NCI-H1694 (cell line): ENCODE measurements at places on chromosomes 2 and 18.
A peak's percentile ranks its signal among the peaks of the same experiment; 100 is the strongest.

GRCh38 chr2:218993345-218994315 lies at the start of gene CRYBA2:
Gene CRYBA2 (minus strand): TSS chr2:218993422. CDS start chr2:218993176, 246 bp downstream.
- DNase-seq = no peak

GRCh38 chr2:63888490-63889402 lies 47.0 kb downstream of the UGP2 start:
- DNase-seq = peak; percentile 44

- DNase-seq = no peak
Measured at GRCh38 chr2:66438891-66439811, 4.2 kb downstream of the MEIS1 start.

- no peak for DNase-seq
Measured at GRCh38 chr2:46034535-46034934, 262.7 kb upstream of the EPAS1 start.

- no peak for DNase-seq
Measured at GRCh38 chr2:241989074-241989473, 119.5 kb downstream of the RTP5 start.

DNA sequence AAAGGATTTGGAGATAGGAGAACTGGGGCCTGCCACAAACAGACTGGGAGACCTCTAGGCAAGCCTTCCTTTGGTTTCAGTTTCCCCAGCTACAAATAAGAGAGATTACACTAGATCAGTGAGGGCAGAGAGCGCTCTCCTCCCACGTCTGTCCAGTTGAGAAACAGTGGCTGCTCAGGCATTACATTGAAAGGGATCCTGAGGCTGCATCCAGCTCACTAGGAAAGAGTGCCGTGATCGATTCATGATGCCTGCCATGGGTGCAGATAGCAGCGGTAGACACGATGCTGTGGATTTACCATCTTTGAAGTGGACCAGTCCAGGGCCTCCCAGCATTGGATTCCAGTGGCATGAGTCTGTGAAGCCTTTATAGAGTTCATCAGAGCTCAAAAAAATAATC lies 62.6 kb downstream of the EN1 start:
- no peak for DNase-seq

DNA sequence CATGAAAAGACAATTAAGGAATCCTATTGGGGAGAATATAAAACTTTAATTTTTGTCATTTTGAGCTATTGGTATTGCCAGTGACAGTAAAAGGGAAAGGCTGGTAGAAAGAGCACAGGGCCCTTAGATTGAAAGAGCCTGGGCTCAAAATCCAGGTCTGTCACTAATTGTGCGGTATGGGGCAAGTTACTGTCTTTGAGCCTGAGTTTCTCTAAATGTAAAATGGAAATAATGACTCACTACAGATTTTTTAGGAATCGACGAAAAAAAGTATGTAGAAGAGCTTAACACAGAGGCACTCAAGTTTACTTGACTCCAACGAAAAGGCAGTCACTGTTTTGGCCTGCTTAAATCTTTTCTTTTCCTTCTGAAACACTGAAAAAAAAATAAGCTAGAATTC lies 7.0 kb downstream of the NDUFV2 start:
- DNase-seq = no peak

- no peak for DNase-seq
Measured at GRCh38 chr2:160294339-160294803, 94.3 kb upstream of the ITGB6 start.

- DNase-seq = no peak
Measured at GRCh38 chr2:29455200-29455860, 340.1 kb downstream of the CLIP4 start.
